ENCODE measurements at places on chromosomes 16 and 17.

- no peak for DNase-seq
Measured at GRCh38 chr17:75861927-75862317, 6.8 kb upstream of the WBP2 start.

- no peak for DNase-seq
Measured at GRCh38 chr16:31131841-31132271, 3.7 kb downstream of the PRSS8 start.

- DNase-seq, result peak; percentile 49
Measured at GRCh38 chr17:50953831-50954601, 87.9 kb upstream of the TOB1 start.

GRCh38 chr17:77153472-77153871, 12.7 kb downstream of the SEC14L1 start:
- DNase-seq, result no peak

DNA sequence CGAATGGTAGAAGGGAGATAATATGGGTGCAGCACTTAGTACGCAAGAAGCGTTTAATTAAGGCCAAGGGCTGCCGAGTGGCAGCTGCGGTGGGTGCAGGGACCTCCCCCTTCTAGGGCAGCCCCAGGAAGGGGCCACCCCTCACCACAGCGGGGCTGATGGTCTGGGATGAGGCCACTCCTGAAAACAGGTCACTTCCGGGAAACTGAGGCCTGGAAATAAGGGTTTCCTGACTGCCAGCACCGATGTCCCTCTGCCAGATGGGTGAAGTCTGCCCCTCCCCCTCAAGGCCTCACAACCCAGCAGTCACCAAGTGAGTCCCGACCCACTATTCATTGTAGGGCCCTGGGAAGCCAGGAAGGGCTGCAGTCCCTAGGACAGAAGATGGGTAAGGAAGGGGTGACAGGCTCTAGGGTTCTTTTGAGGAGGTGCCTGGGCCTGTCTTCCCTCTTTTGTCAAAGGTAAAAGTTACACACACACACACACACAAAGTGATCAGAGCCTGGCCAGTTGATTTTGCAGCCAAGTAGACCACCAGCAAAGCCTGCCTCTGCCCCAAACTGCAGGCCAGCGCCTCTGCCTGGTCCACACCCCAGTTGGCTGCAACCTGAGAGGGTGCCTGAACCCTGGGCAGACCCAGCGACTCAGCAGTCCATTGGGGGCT, 12.5 kb downstream of the SREBF1 start:
- DNase-seq, result peak; percentile 38

DNA sequence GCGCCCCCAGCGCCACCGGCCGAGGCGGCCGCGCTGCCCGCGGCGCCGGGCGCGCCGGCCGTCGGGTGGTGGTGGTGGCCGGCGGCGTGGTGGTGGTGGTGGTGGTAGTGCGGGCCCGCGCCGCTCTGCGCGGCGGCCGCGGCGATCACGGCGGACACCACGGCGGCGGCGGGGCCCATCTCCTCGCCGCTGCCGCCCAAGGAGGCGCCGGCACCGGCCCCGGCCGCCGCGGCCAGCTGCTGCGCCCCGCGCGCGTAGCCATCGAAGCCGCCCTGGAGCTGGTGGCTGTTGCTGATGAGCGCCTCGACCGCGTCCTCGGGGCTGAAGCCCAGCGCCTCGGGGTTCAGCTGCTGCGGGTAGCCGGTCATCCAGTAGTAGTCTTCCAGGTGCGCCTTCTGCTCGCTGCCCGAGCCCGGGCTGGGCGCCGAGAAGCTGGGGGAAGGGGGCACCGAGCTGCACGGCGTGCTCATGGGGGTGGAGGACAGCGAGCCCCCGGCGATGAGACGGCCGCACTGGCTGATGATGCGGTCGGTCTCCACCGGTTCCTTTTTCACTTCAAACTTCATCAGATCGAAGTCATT, 1.2 kb downstream of the MAF start:
- DNase-seq, result no peak

GRCh38 chr16:78513838-78514237, 414.4 kb downstream of the WWOX start:
- DNase-seq, result no peak

GRCh38 chr17:73271072-73271471, 9.4 kb upstream of the CPSF4L start:
- DNase-seq, result peak; percentile 95

DNA sequence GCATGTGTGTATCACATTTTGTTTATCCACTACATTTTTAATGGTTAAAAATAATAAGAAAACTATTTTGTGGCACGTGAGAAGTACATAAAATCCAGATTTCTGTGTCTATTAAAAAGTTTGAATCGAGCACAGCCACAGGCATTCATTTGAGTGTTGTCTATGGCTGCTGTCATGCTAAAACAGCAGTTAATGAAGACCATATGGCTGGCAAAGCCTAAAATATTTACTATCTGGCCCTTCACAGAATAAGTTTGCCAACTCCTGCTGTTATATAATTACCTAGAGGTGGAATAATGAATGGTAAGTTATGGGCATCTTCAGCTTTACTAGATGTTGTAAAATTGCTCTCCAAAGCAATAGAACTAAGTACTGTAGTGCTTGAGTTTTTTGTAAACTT, 30.5 kb downstream of the TMEM98 start:
- DNase-seq, result no peak

GRCh38 chr16:86041215-86041614, 142.3 kb downstream of the IRF8 start:
- no peak for DNase-seq

Measured in GM12865 (cell line).